Lung (tissue), 17 donors: ENCODE measurements at places on chromosomes 11 and 22. TPM values are rescaled to one million over a fixed set of nuclear protein-coding genes. Genes with fewer than 3 reads are reported as not detected.
A peak's percentile ranks its signal among the peaks of the same experiment; 100 is the strongest.

GRCh38 chr22:44930016-44930710, 79.6 kb downstream of the PHF21B start:
- DNase-seq: no peak

- no peak for DNase-seq
These were observed 689 bp downstream of the VSIG2 start for GRCh38 chr11:124751391-124751740.

DNA sequence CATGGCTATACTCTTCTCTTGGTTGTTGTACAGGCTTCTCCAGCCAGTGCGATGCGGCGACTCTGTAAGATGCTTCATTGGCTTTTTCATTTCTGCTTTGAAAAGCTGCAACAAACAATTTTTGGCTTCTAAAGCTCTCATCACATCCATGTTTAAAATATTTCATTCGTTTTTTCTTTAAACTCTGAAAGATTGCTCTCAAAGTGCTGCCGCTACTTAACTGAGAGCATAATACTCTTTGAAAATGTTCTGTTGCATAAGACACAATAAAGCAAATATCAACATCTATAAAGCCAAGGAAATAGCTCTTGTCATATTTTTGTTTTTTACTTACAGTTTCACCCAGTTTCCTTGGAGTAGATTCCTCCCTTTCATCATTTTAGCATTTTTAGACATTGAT, 468.3 kb downstream of the TBC1D22A start:
- DNase-seq: peak; percentile 91

GRCh38 chr11:76854709-76855108, 6.0 kb upstream of the ACER3 start:
- no peak for DNase-seq

GRCh38 chr22:35133702-35134380, 67.9 kb downstream of the ISX start:
- no peak for DNase-seq

- no peak for DNase-seq
These were observed 90.2 kb downstream of the SWAP70 start for GRCh38 chr11:9754010-9754471.

- DNase-seq: peak; percentile 33
These were observed 68.0 kb upstream of the PRDM11 start for GRCh38 chr11:45078236-45079074.

DNA sequence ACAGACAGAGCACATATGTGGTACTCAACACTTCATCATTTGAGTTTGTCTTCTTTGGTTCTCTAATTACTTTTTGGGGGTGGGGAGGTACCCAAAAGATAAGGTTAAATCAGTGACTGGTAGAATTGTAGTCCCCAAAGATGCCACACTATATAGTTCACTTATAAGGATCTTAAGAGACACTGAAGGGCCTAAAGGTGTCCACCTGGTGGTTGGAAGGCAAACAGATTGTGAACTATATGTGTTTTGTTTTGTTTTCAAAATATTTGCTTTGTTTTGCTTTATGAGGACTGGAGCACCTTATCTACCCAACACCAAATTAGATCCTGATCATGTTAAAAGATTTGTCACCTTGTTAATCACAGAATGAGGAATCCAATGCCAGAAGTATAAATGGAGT, 136.1 kb downstream of the DCDC1 start:
- DNase-seq: no peak

The C11orf42 gene
- polyA plus RNA-seq: not detected

The OR52N4 gene
- 0.31 TPM for polyA plus RNA-seq

The TRPC6 gene
- 5.1 TPM for polyA plus RNA-seq

GRCh38 chr11:34267013-34267412, 90.8 kb downstream of the ABTB2 start:
- DNase-seq: peak; percentile 65

DNA sequence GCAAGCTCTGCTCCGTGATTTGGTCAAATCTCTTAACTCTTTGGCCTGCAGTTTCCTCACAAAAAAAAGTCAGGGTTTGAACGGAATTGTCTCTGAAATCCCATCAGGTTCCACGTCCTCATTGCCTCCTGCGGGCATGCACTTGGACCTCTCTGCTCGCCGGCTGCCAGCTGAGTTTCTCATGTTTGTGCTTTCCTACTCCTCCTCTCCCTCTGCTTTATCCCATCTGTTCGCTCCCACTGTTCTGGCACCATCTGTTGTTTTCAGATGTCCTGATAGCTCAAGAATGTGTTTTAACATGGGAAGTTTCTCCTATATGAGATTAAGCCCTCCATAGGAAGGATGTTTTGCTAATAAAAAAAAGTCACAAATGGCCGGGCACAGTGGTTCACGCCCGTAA, 49.4 kb upstream of the ARHGAP42 start:
- peak; percentile 77 for DNase-seq

GRCh38 chr11:28476049-28476448, 367.9 kb downstream of the METTL15 start:
- peak; percentile 77 for DNase-seq

DNA sequence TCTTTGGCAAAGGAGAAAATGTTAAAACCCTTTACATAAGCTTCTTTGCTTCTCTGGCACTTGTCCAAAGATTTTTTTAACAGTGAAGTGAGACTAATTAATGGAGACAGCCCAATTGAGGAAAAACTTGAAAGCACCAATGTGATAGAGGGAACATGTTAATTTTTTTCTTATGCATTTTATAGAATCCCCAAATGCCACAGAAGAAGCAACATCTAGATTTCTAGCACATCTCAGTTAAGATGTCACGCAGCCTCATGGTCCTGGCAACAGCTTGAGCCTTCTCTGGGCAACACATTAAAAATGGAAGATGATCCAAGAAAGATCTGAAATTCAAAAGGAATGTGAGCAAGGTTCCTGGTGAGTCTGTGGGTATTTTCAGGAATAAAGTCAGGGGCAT, 48.5 kb downstream of the PACSIN2 start:
- DNase-seq: peak; percentile 59

GRCh38 chr22:47207387-47207786, 444.9 kb downstream of the TBC1D22A start:
- no peak for DNase-seq

GRCh38 chr11:11540157-11540556, 81.6 kb downstream of the GALNT18 start:
- DNase-seq: no peak

GRCh38 chr22:27073601-27074425, 416.4 kb downstream of the MIAT start:
- no peak for DNase-seq

The P2RY6 gene
- polyA plus RNA-seq: 13.0 TPM

- DNase-seq: no peak
These were observed 112.8 kb downstream of the ABTB2 start for GRCh38 chr11:34245041-34245440.

GRCh38 chr11:10969387-10969786, 111.5 kb upstream of the ZBED5 start:
- no peak for DNase-seq

- no peak for DNase-seq
These were observed 1.2 kb downstream of the SYNGR1 start for GRCh38 chr22:39350757-39351688.

GRCh38 chr11:114586797-114587196, 8.8 kb downstream of the NXPE4 start:
- no peak for DNase-seq
